ENCODE measurements at places on chromosomes 12 and 14.

GRCh38 chr12:105190530-105190929 is 45.4 kb downstream of the APPL2 start:
- no peaks in the 10 kb centered on the region for H3K27me3 ChIP-seq
- peaks cover 54% of the 10 kb centered on the region for H3K36me3 ChIP-seq
- H3K4me3 ChIP-seq: no peak overlapping the region
- H3K27ac ChIP-seq: no peak overlapping the region
- no peak for DNase-seq
- no peaks in the 10 kb centered on the region for H3K4me1 ChIP-seq

GRCh38 chr12:131923260-131923659 is 5.8 kb upstream of the PUS1 start:
- no peaks in the 10 kb centered on the region for H3K27me3 ChIP-seq
- no peak overlapping the region for H3K27ac ChIP-seq
- DNase-seq: no peak

- no peak overlapping the region for H3K4me3 ChIP-seq
- no peaks in the 10 kb centered on the region for H3K27me3 ChIP-seq
- H3K36me3 ChIP-seq: no peaks in the 10 kb centered on the region
- no peak overlapping the region for H3K27ac ChIP-seq
- peaks cover 6% of the 10 kb centered on the region for H3K4me1 ChIP-seq
These were observed 222.4 kb upstream of the AMIGO2 start for GRCh38 chr12:47302111-47302671.

DNA sequence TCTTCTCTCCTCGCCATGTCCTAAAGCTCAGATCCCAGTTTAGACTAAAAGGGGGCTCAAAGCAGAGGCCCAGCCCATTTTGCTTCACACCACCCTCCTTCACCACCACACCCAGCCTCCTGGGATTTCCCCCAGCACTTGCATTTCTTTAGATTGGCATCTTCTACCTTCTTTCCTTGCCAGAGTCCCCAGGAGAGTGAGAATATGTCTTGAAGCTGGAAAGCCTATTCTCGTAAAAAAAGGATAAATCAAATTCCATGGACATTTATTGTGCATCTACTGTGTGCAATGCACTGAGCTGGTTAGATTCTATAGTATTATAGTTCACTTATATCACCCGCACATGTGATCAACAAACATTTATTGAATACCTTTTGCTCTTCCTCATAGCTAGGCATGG is 10.2 kb downstream of the FBXW8 start:
- no peak overlapping the region for H3K27ac ChIP-seq
- no peaks in the 10 kb centered on the region for H3K36me3 ChIP-seq
- peaks cover 23% of the 10 kb centered on the region for H3K4me1 ChIP-seq
- H3K27me3 ChIP-seq: no peaks in the 10 kb centered on the region

- no peak for DNase-seq
- peaks cover 14% of the 10 kb centered on the region for H3K4me1 ChIP-seq
- no peak overlapping the region for H3K4me3 ChIP-seq
These were observed 15.0 kb upstream of the KRT73 start for GRCh38 chr12:52633383-52633782.

DNA sequence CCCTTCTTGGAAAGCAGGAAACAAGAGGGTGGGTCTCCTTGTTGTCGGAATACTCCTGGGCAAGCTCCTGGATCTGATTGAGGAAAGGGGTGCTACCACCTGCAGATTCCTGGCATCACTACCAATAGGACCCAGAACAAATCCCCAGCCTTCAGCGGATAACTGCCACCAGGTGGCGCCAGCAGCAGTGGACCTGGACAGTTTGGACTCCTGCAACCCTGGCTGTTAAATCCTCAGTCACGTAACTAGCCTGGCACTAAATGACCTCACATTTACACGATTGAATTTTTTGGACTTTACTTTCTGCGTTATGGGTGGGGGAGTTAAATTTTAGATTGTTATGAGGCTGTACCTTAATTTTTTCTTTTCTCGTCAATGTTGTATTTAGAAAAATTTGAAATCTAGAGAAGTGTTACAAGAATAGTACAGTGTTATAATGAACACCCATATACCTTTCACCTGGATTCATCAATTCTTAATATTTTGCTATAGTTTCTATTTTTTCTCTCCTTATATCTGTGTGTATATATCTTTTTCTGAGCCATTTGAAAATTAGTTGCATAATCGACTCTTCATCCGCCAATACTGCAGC is 95.6 kb downstream of the GAS2L3 start:
- H3K4me3 ChIP-seq: no peak overlapping the region
- H3K27ac ChIP-seq: no peak overlapping the region
- H3K36me3 ChIP-seq: no peaks in the 10 kb centered on the region
- no peaks in the 10 kb centered on the region for H3K27me3 ChIP-seq

DNA sequence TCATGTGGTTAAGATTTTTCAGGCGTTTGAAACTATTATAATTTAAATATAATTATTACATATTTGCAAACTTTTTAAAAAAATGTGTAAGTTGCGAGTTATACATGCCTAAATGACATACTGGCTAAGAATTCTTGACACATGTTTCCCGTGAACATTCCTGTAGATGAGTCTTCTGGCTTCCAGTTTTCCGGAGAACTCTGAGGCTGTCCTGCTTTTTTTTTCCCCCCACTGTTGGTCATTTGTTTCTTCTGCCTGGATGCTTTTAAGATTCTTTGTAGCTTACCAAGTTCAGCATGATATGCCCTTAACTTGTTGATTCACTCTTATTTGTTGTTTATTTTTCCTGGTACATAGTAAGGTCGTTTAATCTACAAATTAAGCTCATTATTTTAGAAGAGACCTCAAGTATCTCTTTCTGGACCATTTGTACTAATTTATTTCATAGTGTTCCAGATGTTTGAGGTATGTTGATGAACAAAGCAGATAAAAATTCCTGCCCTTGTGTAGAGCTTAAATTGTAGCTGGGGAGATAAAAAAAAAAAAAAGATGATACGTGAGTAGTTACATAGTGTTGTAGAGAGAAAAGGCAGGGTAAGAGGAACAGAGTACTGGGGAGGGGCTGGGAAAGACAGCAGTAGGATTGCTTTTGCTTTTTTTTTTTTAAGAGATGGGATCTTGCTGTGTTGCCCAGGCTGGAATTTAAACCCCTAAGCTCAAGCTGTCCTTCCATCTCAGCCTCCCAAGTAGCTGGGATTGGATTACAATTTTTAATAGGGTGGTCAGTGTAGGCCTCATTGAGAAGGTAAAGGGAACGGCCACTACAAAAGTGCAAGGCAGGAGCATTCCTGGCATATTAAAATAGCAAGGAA is 32.8 kb downstream of the ARHGAP5 start:
- no peaks in the 10 kb centered on the region for H3K36me3 ChIP-seq
- no peak overlapping the region for H3K4me3 ChIP-seq
- no peaks in the 10 kb centered on the region for H3K4me1 ChIP-seq

- H3K27ac ChIP-seq: no peak overlapping the region
- no peaks in the 10 kb centered on the region for H3K4me1 ChIP-seq
- H3K4me3 ChIP-seq: no peak overlapping the region
These were observed 93.9 kb downstream of the PLBD1 start for GRCh38 chr12:14473707-14474287.

- no peaks in the 10 kb centered on the region for H3K36me3 ChIP-seq
- no peaks in the 10 kb centered on the region for H3K27me3 ChIP-seq
- H3K4me1 ChIP-seq: no peaks in the 10 kb centered on the region
- no peak overlapping the region for H3K27ac ChIP-seq
These were observed 27.4 kb upstream of the A2M start for GRCh38 chr12:9143137-9143536.

DNA sequence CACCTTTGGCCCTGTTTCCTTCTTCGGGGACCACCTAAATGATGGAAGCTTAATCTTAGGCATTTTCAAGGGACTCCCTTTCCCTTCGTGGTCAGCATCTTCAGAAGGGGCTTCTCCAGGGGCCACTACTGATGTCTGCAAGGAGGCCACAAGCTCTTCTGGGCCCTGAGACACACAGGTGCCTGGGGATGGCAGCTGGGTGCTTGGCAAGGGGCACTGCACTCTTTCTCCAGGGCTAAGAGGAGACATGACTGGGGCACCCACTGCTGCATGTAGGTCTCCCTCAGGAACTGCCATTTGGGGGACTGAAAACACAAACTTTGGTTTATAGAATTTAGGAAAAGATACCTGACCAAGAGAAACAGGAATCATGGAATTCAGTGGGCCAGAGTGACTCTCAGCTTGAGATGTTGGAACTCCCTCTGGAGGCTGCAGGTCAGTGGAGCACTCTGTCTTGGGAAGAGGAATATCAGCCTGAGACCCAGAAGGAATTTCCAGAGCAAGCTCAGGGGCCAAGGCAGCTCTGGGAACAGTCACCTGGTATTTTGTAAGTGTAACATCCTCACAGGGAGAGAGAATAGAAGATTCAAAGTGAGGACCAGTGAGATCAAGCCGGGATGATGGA is 16.0 kb downstream of the PLD4 start:
- no peaks in the 10 kb centered on the region for H3K36me3 ChIP-seq
- H3K4me1 ChIP-seq: no peaks in the 10 kb centered on the region
- DNase-seq: no peak
- no peak overlapping the region for H3K27ac ChIP-seq

DNA sequence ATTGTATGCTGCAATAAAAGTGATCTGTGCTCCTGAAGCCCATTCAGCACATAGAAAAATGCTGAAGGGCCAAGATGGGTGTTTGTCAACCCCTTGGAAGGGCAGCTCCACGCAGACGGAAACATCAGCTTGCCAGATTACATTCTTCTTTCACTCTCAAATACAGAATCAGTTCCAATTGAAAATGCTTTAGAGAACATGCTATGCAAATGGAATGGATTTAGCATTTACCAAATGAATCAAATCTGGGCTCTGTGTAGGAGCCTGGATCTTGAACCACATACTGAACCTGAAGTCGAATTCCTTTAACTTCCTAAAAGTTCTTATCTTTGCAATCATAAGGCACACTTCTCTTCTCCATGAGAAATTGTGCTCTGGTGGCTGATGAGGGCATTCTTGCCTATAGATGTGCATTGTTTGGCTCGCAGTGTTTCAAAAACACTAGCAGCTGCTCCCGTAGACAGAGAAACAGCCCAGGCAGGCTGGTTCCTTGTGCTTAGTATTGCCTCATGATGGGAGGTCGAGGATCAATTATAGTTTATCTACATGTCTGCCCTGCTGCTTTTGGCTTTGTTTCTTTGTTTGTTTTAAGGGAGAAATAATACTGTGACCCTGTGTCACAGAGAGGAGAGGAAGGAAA is 489.8 kb upstream of the FLRT2 start:
- no peaks in the 10 kb centered on the region for H3K4me1 ChIP-seq
- no peaks in the 10 kb centered on the region for H3K36me3 ChIP-seq
- no peak overlapping the region for H3K4me3 ChIP-seq
- H3K27me3 ChIP-seq: no peaks in the 10 kb centered on the region
- no peak overlapping the region for H3K27ac ChIP-seq
- no peak for DNase-seq

- H3K27ac ChIP-seq: no peak overlapping the region
- DNase-seq: peak; percentile 6
- H3K36me3 ChIP-seq: no peaks in the 10 kb centered on the region
- no peak overlapping the region for H3K4me3 ChIP-seq
- no peaks in the 10 kb centered on the region for H3K27me3 ChIP-seq
These were observed 43.1 kb downstream of the LLPH start for GRCh38 chr12:66087365-66087943.

DNA sequence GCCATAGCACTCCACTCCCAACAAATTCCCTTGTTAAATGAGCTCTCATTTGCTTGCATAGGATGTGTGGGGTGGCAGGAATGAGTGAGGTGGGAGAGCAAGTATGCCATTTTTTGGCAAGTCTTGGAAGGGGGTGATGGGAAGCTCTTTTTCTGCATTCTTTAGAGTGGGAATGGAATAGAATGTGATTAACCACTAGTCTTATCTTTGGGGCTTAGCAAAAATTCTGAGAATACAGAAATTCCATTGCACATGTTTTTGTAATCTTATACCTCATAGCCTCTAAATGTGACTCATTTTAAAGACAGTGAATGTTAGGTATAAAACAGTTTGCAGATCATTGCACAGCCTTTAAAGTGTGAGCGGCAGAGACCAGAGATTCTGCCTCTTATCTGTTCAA is 28.4 kb upstream of the NEDD1 start:
- H3K4me3 ChIP-seq: no peak overlapping the region
- DNase-seq: no peak
- H3K4me1 ChIP-seq: no peaks in the 10 kb centered on the region
- no peaks in the 10 kb centered on the region for H3K36me3 ChIP-seq

DNA sequence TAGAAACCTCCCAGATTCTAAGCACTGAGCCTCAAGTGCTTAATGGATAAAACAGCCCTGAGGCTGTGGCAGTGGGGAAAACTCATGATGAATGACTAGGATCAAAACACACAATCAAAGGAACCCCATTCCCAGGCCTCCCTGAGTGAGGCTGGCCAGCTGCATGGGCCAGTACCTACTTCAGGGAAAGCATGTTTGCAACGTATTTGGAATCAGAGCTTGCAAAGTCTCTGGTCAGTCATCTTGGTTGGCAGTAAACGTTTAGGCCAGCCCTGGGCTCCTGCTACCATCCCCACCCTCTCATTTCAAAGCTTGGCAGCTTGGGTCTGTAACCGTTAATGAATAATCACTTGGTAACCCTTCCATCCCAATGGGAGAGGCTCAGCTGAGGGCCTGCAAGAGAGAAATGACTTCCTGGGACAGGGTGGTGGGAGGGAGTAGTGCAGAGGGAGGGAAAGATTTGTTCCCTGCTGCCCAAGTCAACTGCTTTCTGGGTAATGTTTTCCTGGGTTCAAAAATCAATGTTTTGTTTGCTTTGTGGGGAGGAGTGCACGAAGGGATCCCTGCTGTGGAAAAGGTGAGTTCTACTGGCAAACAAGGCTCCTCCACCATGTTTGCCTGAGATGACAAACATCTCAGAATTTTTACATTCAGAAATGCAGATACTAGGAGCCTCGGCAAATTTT is 2.0 kb upstream of the RNASE8 start:
- H3K4me1 ChIP-seq: no peaks in the 10 kb centered on the region
- no peaks in the 10 kb centered on the region for H3K36me3 ChIP-seq
- DNase-seq: no peak
- no peak overlapping the region for H3K27ac ChIP-seq
- no peak overlapping the region for H3K4me3 ChIP-seq
- no peaks in the 10 kb centered on the region for H3K27me3 ChIP-seq

DNA sequence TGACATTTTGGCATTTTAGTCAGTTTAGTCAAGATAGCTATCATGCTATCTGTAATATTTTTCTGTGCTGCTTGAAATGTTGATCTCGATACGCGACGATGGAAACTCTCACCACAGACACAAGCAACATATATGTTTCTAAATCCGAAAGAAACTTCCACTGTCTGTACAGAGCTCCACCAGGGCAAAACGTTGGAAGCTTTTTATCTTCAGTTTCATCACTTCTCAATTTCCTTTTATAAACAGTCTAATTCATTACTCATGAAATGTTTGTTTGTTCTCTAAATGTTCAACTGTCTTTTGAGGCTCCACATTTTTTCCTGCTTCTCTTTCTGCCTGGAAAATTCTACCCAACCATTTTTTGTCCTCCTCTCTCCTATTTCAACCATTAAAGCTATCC is 737.6 kb downstream of the SLC16A7 start:
- H3K27ac ChIP-seq: no peak overlapping the region
- H3K4me3 ChIP-seq: no peak overlapping the region
- no peaks in the 10 kb centered on the region for H3K36me3 ChIP-seq
- no peak for DNase-seq
